ENCODE measurements at places on chromosomes 1 and 21.
A peak's percentile ranks its signal among the peaks of the same experiment; 100 is the strongest.

DNA sequence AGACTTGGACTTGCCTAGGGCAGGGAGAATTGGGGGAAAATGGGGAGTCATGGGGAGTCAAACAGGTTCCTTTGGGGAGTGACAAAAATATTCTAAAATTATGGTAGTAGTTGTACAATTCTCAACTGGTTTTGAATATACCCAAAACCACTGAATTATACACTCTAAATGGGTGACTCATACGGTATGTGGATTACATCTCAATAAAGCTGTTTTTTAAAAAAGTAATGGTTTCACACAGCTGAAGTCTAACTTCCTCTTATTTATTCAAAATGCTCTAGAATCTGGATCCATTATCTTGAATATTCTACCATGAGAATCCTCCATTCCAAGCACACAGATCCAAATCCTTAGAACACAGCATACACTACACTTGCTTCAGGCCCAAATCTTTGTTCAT lies 11.1 kb downstream of the EIF4G3 start:
- peaks cover 25% of the 10 kb centered on the region for H3K36me3 ChIP-seq
- H3K4me3 ChIP-seq = no peak overlapping the region
- peaks cover 10% of the 10 kb centered on the region for H3K4me1 ChIP-seq
- no peaks in the 10 kb centered on the region for H3K27me3 ChIP-seq
- peak overlapping the region; percentile 44 for H3K27ac ChIP-seq

DNA sequence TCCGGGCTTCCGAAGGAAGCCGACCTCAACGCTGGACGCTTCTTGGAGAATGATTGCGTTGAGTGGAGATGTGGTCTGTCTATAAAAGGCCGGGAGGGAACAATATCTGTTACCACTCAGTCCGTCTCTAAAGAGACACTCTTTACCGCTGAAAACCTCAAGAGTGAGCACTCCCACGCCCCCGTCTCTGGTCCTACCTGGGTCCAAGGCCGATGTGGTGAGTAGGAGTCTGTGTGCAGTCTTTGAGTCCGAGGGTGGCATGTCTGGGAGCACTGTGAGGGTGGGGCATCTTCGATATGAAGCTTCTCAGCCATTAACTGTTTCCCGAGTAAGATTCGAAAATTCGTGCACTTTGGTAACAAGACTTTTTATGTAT lies 576 bp downstream of the ZFP69 start:
- peak; percentile 3 for DNase-seq
- peak overlapping the region; percentile 64 for H3K4me3 ChIP-seq
- peaks cover 12% of the 10 kb centered on the region for H3K4me1 ChIP-seq
- peak overlapping the region; percentile 29 for H3K27ac ChIP-seq

DNA sequence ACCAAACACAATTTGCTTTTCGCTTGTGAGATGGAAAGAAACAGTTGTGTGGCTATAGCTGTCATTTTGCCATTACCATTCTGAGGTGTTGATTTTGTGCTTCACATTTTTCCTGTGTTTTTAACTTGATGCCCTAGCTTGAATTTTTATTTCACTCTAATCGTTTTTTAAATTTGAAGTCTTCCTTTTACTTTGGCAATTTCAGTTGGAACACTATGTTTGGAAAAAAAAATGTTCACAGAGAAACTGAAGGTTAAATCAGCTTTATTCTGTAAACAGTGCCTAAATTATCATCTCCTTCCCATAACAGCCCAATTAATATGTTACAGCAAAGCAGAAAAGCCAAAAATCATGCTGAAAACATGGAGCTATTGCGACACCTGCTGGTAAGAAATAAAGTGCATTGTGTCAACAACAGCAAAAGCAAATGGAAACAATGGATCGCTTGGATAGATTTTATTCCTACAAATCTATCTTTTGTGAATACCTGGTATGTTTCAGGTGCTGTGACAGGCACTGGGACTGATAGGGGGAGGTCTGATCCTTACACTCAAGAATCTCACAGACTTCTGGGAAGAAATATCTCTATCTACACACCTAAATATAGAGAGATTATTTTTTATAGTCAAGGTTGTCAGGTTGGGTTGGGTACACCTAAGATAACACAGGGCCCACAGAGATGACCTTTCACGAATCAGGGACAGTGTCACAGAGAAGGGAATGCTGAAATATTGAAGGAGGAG lies 16.2 kb upstream of the ERICH3 start:
- DNase-seq = peak; percentile 13
- H3K4me3 ChIP-seq = no peak overlapping the region
- no peaks in the 10 kb centered on the region for H3K27me3 ChIP-seq
- no peaks in the 10 kb centered on the region for H3K36me3 ChIP-seq
- H3K27ac ChIP-seq = no peak overlapping the region
- H3K4me1 ChIP-seq = no peaks in the 10 kb centered on the region

DNA sequence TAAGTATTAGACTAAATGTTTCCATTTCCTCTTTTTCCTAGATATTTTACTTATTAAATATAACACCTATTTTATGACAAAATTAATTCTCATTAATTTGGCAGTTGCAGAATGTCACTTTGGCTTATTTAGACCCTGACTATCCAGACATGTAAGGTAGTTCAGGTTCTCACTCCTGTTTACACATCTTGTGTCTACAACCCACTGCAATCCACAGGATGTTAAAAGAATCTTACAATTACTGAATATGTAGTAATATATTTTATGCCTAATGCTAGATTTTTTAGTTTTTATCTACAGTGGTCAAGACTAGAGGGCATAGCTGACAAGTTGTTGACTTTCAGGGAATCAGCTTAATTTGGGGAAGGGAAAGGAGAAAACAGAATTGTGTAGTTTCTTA lies 346.7 kb downstream of the USP25 start:
- H3K27ac ChIP-seq = no peak overlapping the region
- no peaks in the 10 kb centered on the region for H3K36me3 ChIP-seq
- no peak for DNase-seq
- H3K27me3 ChIP-seq = no peaks in the 10 kb centered on the region
- no peak overlapping the region for H3K4me3 ChIP-seq
- H3K4me1 ChIP-seq = no peaks in the 10 kb centered on the region

DNA sequence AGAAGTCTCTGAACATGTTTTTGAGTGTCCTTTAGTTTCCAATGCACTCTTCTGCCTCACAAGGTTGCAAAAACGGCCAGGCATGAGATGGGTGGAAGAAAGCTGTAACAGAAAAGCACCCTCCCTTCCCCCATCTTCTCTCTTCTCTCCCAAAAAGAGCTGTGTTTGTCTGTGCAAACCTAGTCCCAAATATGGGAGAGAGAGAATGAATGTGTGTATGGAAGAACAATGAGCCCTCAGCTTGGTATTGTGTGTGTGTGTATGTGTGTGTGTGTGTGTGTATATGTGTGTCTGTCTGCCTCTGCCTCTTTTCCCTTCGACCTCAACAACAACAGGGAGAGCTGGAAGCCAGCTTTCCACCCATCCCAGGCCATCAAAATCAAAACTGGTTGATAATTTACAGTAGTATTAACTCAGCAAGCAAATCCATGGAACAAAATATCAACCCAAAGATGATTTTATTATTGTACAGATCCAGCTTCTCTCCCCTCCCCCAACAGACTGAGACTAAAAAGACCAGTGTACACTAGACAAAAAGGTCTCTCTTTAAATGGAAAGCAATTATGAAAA lies 1.8 kb downstream of the RERE start:
- H3K4me1 ChIP-seq = peaks cover 30% of the 10 kb centered on the region
- H3K4me3 ChIP-seq = no peak overlapping the region
- H3K27ac ChIP-seq = no peak overlapping the region

- no peak for DNase-seq
- no peaks in the 10 kb centered on the region for H3K4me1 ChIP-seq
- no peak overlapping the region for H3K27ac ChIP-seq
Observed at GRCh38 chr1:7084232-7084894, 299.1 kb downstream of the CAMTA1 start.

DNA sequence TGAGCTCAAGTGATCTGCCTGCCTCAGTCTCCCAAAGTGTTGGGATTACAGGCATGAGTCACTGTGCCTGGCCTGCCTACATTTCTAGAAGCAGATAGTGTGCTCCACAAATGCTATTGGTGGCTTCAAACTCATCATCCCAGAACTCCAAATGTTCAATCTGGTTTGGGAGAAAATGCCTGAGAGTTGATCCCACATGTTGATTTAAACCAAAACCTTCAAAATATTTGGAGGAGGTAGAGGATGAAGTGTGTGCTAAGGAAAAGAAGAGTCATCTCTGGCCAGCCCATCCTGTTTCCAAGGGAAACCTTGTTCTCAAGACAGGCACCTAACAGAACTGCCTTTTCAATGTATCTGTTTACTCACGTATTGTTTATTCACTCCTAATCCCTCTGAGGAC lies 55.4 kb upstream of the GRHL3 start:
- no peak overlapping the region for H3K4me3 ChIP-seq
- H3K36me3 ChIP-seq = no peaks in the 10 kb centered on the region
- H3K4me1 ChIP-seq = no peaks in the 10 kb centered on the region
- no peak for DNase-seq
- no peaks in the 10 kb centered on the region for H3K27me3 ChIP-seq

- H3K36me3 ChIP-seq = no peaks in the 10 kb centered on the region
- no peak overlapping the region for H3K4me3 ChIP-seq
- peaks cover 25% of the 10 kb centered on the region for H3K4me1 ChIP-seq
- H3K27me3 ChIP-seq = no peaks in the 10 kb centered on the region
Observed at GRCh38 chr1:235068158-235069121, 60.2 kb downstream of the TOMM20 start.
